Neural progenitor cell (in vitro differentiated cells): ENCODE measurements at places on chromosomes 1 and 21.

- no peaks in the 10 kb centered on the region for H3K27me3 ChIP-seq
- no peak for DNase-seq
- no peak overlapping the region for H3K4me3 ChIP-seq
- H3K36me3 ChIP-seq = no peaks in the 10 kb centered on the region
- no peaks in the 10 kb centered on the region for H3K4me1 ChIP-seq
Measured at GRCh38 chr1:98066911-98067310, 146.1 kb upstream of the DPYD start.

DNA sequence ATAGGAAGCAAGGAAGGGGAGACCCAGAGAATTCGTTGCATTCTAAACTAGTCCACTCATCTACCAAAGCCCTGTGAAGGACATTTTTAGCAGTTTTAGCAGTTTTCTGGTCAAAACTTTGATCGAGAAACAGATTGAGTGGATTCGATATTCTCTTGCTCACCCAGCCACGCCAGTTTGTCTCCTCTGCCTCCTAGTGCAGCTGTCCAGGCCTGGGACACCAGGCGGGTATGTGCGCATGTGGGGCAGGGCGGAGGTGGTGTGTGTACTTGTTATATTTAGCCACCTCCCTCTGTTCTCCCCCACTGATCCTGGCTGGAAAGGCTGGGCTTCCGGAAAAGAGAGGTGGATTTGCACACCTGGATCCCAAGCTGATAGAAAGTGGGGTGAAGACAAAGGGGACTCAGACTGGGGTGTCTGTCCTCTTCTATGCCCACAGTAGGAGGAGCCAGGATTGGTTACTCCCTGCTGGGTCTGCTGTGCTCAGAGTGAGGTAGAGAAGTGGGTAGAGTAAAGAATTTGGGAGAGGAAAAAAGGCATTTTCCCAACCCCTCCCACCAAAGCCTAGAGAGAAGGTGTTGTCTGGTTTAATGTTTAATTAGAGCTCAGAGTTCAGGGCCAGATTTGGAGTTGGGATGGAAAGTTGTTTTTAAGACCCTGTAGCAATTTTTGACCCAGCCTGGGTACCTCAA lies 3.8 kb downstream of the LMNA start:
- no peaks in the 10 kb centered on the region for H3K36me3 ChIP-seq
- peaks cover 19% of the 10 kb centered on the region for H3K27me3 ChIP-seq
- no peak overlapping the region for H3K4me3 ChIP-seq
- no peak for DNase-seq
- no peak overlapping the region for H3K27ac ChIP-seq
- peaks cover 34% of the 10 kb centered on the region for H3K4me1 ChIP-seq

DNA sequence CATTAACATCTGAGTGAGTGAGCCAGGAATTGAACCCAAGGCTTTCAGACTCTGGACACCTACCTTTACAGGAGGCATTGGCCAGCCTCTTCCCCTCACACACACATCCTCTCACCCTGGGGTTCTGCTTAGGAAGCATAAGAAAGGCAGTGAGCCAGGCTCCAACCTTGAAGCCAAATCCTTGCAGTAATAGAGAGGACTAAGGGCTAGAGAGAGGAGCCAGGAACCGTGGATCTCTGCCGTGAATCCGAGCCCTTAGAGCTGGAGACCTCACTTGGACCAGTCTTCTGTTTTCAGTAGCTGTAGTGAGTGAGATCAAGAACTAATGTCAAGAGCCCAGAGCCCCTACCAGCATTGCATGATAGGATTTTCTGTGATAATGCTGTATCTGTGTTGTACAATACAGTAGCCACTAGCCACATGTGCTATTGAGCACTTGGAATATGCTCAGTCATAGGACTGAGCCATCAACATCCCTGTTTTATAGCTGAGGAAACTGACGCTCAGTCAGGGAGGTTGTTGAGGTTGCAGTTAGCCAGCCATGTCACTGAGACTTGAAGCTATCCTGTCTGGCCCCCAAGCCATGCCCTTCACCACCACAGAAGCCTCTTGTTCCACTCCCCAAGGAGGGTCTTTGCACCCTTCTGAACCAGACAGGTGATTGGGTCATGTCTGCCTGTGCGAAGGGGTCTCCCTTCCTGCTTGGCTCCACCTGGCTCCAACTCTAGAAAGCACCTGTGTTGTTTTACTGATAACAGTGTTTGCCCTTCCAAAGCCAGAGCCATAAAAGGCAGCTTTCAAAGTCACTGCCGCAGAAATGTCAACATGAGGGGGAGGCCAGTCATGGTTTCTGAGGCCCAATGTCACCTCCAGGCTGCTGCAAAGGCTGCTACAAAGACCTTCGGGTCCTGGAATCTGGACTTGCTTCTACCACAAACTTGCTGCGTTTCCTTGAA lies 101.1 kb upstream of the JUN start:
- DNase-seq = no peak
- no peaks in the 10 kb centered on the region for H3K27me3 ChIP-seq
- H3K4me3 ChIP-seq = no peak overlapping the region
- no peaks in the 10 kb centered on the region for H3K36me3 ChIP-seq
- H3K27ac ChIP-seq = no peak overlapping the region

- H3K36me3 ChIP-seq = no peaks in the 10 kb centered on the region
- DNase-seq = no peak
- H3K4me1 ChIP-seq = peaks cover 9% of the 10 kb centered on the region
Measured at GRCh38 chr1:168243636-168244212, 17.9 kb downstream of the SFT2D2 start.

- no peak for DNase-seq
- no peak overlapping the region for H3K27ac ChIP-seq
- H3K4me3 ChIP-seq = no peak overlapping the region
- H3K27me3 ChIP-seq = no peaks in the 10 kb centered on the region
- H3K4me1 ChIP-seq = no peaks in the 10 kb centered on the region
Measured at GRCh38 chr1:39441797-39442196, 49.6 kb upstream of the BMP8A start.

DNA sequence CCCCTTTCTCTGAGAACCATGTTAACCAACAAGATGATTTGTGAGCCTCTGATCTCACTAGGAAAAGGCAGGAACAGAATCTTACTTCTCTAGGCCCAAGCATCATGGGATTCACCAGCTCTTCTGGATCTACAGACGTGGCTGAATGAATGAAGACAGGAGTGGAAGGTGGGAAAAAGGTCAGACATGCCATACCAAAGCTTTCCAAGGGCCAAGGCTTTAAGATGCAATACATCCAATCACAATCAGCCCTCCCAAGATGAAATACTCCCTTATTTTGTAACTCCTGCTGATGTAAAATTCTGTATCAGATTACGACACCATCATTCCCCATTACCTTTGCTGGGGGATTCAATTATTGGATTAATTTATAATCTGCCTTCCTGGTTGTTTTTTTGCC lies 80.9 kb downstream of the SSBP3 start:
- DNase-seq = no peak
- no peak overlapping the region for H3K4me3 ChIP-seq
- H3K4me1 ChIP-seq = peaks cover 68% of the 10 kb centered on the region
- no peak overlapping the region for H3K27ac ChIP-seq
- no peaks in the 10 kb centered on the region for H3K27me3 ChIP-seq
